Activated CD8-positive, alpha-beta memory T cell treated with anti-CD3 and anti-CD28 coated beads, Interleukin-2, amount 10 ng/mL, durations not matched to agents 7 days and 5 days (primary cell): ENCODE measurements at places on chromosomes 12 and 14. TPM values are rescaled to one million over a fixed set of nuclear protein-coding genes. Genes with fewer than 3 reads are reported as not detected.

SLC6A12 gene
- not detected for total RNA-seq

RD3L gene
- total RNA-seq: not detected

CD163 gene
- not detected for total RNA-seq

PRB3 gene
- not detected for total RNA-seq

PDZRN4 gene
- not detected for total RNA-seq

CPNE6 gene
- total RNA-seq: 0.12 TPM

ADAM21 gene
- 0.07 TPM for total RNA-seq

SSPN gene
- not detected for total RNA-seq

GPRC5D gene
- total RNA-seq: not detected

B4GALNT1 gene
- total RNA-seq: 8.2 TPM

VRTN gene
- not detected for total RNA-seq

GRCh38 chr12:108784270-108784669, 53.0 kb upstream of the CORO1C start:
- DNase-seq: no peak

- no peak for DNase-seq
These were observed 2.2 kb downstream of the NUDT4 start for GRCh38 chr12:93379981-93380361.

GRCh38 chr14:50213795-50214194, 17.6 kb downstream of the SOS2 start:
- DNase-seq: no peak

- DNase-seq: no peak
These were observed 8.7 kb downstream of the CLIP1 start for GRCh38 chr12:122413516-122414404.

GRCh38 chr14:63624203-63624602, 17.5 kb downstream of the WDR89 start:
- DNase-seq: no peak

GRCh38 chr12:65741656-65742017, 82.6 kb upstream of the HMGA2 start:
- DNase-seq: no peak

DNA sequence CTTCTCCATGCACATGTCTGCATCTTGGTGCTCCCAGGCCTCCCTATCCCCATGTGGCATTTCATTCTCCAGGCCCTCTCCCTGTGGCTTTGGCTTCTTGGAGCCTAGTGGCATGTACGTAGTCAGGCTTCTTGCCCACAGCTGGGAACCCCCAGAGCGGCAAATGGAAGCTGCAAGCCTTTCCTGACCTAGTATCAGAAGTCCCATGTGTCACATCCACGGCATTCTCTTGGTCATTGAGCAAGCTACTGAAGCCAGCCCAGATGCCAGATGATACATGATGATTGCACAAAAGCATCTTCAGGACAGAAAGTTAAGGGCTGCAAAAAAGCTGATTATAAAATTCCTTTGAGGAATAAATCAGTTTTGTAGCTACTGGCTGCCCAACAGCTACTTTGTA, 154.9 kb downstream of the PELI2 start:
- DNase-seq: no peak

DNA sequence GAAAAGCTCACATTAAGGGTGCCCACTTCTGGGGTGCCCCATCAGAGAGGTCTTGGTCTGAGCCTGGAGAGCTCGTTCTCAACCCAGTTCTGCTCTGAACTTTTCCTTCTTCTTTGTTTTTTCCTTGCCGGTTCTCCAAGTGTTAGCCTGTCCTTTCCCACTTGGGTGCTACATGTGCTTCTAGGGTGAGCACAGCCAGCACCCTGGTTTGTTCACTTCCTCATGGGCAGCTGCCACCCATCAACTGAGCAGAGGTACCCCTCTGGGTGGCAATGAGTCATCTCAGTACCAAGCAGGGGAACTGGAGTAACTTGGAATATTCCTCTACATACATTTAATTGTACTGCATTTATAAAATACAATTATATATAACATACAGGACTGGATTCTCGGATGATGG, 3.9 kb upstream of the SYNE3 start:
- DNase-seq: no peak

- no peak for DNase-seq
These were observed 578 bp downstream of the PPP1R13B start for GRCh38 chr14:103846543-103847450.

DNA sequence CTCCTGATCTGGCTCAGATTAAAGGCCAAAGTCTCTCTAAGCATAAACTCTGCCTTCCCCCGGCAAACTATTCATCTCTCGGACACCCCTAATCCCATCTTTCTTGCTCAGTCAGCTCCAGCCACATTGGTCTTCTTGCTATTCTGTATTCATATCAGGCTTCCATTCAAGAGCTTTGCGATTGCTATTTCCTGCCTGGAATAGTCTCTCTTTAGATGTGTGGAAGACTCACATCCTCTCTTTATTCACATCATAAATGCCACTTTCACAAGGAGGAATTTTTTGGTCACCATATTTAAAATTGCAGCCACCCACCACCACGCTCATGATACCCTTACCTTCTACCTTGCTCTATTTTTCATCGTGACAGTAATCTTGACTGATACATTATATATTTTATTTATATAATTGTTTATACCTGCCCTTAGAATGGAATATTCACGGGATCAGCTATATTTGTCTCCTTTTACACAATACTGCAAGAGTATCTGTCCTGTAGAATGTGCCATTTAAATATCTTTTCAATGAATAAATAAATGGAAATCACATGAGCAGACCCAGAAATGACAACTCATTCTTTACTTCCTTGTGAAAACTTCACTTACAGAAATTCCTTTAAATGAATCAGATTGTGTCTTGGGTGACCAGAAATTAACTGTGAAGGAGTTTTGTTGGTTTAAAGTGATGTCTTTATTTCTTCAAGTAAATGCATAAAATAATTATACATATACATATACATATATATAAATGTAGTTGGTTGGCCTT, 780.6 kb upstream of the FLRT2 start:
- no peak for DNase-seq

GRCh38 chr14:34368971-34369647, 92.9 kb downstream of the SPTSSA start:
- DNase-seq: no peak

DNA sequence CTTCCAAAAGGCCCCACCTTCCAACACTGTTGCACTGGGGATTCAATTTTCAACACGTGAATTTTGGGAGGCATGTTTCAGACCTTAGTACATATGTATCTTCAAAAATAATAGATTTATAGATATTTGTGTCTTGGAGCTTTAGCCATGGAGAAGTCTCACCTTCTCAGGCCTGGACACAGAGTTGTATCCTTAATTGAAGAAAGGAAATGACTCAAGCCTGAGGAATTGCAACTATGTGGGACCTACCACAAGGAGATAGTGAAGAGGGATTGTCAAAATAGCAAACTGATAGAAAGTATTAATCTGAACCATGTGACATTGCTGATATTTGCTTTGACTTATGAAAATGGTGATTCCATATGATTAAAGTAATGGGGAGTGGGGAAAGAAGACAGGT, 89.8 kb downstream of the ACSS3 start:
- DNase-seq: no peak

DNA sequence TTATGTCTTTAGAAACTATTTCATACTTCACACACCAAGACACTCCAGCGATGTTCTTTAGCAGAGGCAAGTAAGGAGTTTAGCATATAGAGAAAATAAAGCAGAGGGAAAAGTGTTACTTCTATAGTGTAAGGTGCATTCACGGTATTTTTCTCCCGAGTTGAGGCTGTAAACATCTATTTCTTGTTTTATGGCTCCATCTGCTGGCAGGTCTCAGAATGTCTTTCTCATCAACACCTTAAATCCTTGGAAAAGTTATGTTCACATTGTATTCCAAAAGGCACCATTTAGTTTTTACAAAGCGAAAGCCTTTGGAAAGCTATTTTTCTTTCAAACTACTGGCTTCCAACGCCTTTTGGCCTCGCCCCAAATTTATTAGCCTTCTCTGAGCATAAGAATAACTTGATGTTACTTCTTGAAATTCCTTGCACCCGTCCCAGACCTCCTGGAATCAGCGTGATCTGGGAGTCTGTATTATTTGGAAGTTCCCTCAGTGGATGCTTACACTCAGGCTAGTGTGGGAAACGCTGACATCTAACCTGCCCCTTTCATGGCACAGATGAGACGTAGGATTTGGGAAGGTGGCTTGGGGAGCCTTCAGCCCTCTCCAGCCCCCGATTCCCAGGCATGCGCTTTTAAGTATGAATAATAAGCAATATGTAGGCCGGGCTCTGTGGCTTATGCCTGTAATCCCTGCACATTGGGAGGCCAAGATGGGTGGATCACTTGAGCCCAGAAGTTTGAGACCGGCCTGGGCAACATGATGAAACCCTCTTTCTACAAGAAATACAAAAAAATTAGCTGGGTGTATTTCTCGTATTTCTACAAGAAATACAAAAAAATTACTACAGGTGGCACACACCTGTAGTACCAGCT, 1.9 kb upstream of the PIWIL1 start:
- no peak for DNase-seq

DNA sequence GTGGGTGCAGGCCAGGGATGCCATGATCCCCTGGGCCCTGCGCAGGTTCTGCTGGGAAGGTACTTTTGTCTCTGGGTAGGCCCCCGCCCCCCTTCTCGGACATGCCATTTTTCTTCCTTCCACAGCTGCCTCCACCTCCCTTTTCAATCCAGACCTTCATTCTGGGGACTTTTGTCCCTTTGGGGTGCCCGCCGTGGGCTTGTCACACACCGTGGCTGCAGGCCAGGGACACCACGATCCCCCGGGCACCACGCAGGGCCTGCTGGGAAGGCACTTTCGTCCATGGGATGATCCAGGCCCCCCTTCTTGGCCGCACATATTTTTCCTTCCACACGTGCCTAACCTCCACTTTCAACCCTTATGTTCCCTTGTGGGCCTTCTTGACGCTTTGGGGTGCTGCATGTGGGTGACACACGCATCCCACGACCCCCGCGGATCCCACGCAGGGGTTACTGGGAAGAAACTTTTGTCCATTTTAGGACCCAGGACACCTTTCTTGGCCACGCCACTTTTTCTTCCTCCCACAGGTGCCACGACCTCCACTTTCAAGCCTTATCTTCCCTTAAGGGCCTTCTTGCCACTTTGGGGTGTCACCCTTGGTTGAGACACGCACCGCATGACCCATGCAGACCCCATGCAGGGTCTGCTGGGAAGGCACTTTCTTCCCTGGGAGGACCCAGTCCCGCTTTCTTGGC, 272.5 kb downstream of the ALG10 start:
- no peak for DNase-seq

DNA sequence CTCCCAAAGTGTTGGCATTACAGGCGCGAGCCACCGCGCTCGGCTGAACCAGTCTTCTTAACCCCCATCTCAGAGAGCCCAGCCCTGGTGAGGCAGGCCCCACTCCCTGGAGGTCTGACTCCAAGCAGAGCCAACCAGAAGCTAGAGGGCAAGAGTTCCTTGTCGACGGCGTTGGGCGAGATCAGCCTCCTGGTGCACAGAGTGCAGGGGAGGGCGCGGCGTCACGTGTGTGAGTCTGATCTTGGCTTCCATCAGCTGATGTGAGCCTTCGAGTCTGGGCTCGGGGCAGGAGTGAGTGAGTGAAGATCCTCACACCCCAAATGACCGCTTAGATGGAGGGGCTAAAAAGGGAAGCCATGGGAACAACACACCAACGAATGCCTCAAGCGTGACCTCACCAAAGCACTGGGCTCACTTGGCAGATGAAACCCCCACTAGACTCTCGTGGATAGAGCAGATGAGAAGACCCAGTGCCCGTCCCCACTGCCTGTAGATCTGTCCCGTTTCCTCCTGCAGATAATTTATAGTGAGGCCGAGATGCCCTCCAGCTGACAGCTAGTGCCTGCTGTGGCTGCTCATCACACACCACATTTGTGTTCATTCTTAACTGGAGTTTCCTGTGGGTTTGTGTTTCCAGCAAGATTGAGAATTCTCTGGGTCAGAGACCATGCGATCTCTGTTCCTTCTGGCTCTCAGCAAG, 28.6 kb upstream of the ADGRD1 start:
- DNase-seq: no peak

DNA sequence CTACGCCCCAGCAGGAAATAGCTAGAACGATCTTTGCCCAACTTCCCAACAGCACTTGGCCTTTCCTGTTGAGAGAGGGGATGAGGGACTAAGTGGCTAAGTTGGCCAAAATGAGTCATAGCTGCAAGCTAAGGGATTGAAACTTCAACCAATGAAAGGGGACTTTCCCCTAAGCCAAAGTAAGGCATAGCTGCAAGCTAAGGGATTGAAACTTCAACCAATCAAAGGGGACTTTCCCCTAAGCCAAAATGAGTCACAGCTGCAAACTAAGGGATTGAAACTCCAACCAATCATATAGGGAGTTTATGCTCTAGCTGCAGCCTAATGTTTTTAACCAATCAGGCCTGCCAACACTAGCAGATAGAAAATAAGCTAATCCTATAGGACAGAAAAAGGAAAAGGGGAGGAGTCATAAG, 100.5 kb upstream of the SSTR1 start:
- no peak for DNase-seq

GRCh38 chr14:100388103-100389054, 65.2 kb downstream of the SLC25A47 start:
- DNase-seq: no peak

DNA sequence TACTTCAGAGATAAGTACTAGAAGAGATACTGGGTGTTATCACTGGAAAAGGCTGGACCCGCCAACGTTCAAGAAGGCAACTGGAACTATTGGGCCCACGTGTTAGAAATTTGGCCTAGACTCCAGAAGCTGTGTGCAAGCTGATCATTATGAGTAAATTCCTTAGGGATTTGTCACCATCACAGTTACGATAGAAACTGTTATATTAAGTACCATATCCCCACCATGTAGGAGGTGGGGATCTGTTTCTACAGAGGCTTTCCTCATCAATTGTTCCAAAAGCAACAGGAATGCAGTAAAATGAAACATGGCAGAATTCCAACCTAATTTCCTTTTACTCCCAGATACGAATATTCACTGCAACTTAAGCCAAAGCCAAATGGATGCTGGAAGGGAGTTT, 170.7 kb downstream of the NOVA1 start:
- DNase-seq: no peak

DNA sequence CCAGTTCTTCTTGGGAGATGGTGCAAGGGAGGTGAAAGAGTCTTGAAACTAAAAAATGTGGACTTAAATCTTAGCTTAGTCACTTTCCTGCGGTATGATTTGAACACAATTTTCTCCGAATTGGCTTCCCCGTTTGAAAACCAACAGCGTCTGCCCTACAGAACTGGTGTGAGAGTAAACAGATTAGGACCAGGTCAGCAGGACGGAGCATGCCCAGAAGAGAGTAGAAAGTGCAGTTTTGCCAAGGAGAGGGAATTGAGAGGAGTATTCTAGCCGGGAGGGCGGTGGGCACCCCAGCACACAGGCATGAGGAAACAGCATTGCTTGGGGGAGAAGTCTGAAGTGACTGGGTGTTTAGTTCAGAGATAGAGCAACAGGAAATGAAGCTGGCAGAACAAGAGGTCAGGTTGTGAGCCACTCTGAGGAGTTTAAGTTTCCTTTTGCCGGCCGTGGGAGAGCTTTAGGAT, 927.1 kb downstream of the VRK1 start:
- peak; percentile 67 for DNase-seq

DNA sequence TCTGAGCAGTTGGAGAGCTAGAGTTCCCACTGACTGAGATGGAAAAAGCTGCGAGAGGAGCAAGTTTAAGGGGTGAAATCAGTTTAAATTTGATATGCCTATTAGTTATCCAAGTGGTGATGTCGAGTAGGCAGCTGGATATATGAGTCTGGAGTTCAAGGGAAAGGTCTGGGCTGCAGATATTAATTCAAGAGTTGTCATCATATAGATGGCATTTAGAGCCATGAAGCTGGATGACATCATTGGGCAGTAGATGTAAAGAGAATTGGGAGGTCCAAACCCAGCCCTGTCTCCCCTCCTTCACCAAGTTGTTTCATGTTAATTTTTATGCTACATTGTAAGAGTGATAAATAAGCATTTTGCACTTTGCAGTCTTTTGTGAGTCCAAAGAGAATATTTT, 898.1 kb downstream of the GALC start:
- no peak for DNase-seq

GRCh38 chr14:35072226-35072625, 26.2 kb downstream of the FAM177A1 start:
- no peak for DNase-seq
